NCI-H187 (cell line): ENCODE measurements at places on chromosomes 4 and X.

DNA sequence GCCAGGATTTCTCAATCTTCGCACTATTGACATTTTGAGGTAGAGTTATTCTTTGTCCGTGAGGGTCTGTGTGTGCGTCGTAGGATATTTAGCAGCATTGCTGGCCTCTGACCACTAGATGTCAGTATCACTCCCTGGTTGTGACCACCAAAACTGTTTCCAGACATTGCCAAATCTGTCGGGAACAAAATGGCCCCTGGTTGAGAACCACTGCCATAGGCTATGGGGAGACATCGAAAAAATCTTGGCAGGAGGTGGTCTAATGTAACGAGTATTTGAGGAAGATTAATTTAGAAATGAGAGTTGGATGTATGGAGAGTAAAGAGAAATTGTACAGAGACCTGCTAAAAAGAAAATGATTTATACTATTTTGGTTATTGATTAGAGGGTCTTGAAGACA, 108.4 kb downstream of the DOCK11 start:
- DNase-seq, result peak; percentile 9

DNA sequence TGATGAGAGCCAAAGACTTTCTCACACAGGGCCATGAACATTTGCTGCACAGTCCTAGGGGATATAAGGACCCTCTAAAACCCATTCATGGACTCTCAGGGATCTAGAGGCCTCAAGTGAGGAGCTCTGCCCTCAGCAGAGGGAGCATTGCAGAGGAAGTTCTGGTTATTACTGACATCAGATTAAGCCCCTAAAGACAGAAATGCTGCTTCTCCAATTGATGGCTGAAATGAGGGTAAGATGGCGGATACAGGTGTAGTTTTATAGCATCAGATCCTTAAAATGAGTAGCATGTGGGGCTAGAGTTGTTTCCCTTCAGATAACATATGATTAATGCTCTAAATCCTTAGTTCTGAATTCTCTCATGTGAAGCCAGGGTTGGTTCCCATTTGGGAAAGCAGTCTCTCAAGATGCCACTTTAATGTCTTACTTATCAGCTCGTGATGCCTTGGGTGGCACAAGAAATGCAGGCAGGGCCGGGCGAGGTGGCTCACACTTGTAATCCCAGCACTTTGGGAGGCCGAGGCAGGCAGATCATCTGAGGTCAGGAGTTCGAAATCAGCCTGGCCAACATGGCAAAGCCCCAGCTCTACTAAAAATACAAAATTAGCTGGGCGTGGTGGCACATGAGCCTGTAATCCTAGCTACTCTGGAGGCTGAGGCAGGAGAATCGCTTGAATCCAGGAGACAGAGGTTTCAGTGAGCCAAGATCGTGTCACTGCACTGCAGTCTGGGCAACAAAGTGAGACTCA, 7.9 kb downstream of the RHOH start:
- no peak for DNase-seq

DNA sequence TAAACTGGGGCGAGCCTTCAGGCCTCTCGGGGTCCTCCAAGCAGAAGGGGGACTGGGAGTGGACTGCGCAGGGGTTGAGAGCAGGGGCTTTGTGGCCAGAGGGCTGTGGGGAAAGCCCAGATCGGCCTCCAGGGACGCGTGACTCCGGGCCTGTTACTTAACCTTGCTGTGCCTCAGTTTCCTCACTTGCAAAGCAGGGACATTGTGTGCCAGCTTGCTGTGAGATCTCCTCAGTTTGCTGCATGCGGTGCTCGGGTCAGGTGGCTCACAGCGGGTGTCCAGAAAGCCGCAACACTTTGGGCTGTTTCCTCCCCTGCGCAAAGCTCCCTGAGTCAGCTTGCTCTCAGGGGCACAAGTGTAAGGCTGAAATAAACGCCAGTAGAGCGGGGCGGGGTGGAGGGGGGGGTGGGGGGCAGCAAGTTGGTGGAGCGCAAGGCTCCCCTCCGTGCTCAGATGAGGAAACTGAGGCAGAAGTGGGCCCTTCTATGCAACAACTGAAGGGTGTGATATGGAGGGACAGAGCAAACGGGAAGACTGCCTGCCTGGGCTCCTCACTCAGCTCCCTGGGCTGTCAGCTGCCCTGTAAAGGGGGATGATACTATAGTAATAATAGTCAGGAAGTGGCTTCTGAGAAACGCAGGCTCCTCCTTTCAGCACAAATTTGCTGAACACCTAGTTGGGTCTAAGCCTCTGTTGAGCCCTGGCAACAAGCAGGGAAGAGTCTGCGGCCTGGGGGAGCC, 101.0 kb downstream of the HMX1 start:
- no peak for DNase-seq

- no peak for DNase-seq
Observed at GRCh38 chrX:34300871-34301270, 168.8 kb upstream of the FAM47A start.

GRCh38 chr4:86856896-86857295, 7.7 kb upstream of the SLC10A6 start:
- no peak for DNase-seq

GRCh38 chr4:74772106-74772505, 22.2 kb downstream of the BTC start:
- DNase-seq, result no peak

GRCh38 chr4:1399508-1400190, 6.6 kb downstream of the NKX1-1 start:
- no peak for DNase-seq

GRCh38 chrX:13338996-13339515, 19.2 kb upstream of the ATXN3L start:
- no peak for DNase-seq

GRCh38 chr4:77905651-77906263, 43.1 kb downstream of the MRPL1 start:
- no peak for DNase-seq

GRCh38 chr4:159010100-159010499, 92.8 kb upstream of the RAPGEF2 start:
- DNase-seq, result no peak

GRCh38 chrX:115013705-115014104, 3.7 kb downstream of the IL13RA2 start:
- no peak for DNase-seq

- no peak for DNase-seq
Observed at GRCh38 chr4:139669335-139669734, 3.7 kb downstream of the MGST2 start.

- DNase-seq, result no peak
Observed at GRCh38 chrX:43809463-43809862, 72.8 kb downstream of the MAOB start.

- DNase-seq, result no peak
Observed at GRCh38 chr4:168221301-168221700, 97.3 kb downstream of the DDX60 start.

- DNase-seq, result peak; percentile 9
Observed at GRCh38 chr4:55397520-55398321, 2.0 kb downstream of the TMEM165 start.

GRCh38 chr4:156898373-156899117, 73.1 kb downstream of the PDGFC start:
- DNase-seq, result no peak

GRCh38 chrX:69395306-69395705, 108.8 kb upstream of the NALF2 start:
- DNase-seq, result no peak

DNA sequence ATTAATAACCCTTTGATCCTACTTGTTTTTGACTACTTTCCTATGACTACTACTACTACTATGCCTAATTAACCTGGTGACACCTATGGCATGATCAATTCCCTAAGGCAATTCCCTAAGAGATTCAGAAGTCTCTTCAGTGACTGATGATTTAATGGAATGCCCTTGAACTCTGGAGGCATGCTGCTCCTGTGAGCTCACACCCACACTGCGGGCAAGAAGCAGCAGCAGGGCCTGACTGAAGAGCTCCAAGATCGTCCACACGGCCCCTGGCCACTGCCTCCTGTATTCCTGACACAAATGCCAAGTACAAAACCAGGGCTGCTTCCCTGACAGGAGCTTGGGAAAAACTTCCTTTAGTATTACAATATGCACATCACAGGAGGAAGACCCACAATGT, 74.2 kb upstream of the STS start:
- DNase-seq, result no peak

GRCh38 chrX:1140236-1140681, 72.2 kb downstream of the CRLF2 start:
- DNase-seq, result no peak

GRCh38 chr4:73648478-73648877, 28.2 kb upstream of the RASSF6 start:
- DNase-seq, result no peak

DNA sequence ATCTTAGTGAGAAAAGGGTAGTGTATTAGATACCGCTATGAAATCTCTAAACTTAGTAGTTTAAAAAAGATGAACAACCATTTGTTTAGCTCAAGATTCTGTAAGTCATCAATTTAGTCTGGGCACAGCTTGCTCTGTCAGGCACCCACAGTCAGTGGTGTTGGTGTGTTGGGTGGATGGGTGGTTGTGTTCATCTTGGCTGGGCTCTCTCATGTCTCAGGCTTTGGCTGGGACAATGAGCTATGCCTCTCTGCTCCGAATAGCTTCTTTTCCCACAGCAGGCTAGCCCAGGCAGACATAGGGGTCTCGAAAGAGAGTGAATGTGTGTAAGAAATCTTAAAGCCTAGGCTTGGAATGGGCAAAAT, 127.0 kb upstream of the GATB start:
- no peak for DNase-seq

- DNase-seq, result no peak
Observed at GRCh38 chr4:74640111-74640903, 154.0 kb downstream of the BTC start.

DNA sequence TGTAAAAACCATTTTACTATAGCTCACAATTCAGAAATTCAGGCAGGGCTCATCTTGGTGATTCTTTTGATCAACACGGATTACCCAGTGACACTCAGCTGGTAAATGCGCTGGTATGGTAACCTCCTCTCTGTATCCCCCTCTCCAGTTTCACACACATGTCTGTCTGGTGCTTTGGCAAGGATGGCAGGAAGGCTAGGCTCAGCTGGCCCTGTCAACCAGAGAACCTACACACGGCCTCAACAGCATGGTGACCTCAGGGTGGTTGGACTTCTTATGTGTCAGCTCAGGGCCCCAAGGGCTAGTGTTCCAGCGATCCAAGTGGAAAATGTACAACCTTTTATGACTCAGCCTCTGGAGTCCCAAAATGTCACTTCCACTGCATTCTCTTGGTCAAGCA, 55.7 kb upstream of the EOLA2 start:
- DNase-seq, result no peak

GRCh38 chr4:73742490-73743160, 2.3 kb downstream of the CXCL8 start:
- no peak for DNase-seq

DNA sequence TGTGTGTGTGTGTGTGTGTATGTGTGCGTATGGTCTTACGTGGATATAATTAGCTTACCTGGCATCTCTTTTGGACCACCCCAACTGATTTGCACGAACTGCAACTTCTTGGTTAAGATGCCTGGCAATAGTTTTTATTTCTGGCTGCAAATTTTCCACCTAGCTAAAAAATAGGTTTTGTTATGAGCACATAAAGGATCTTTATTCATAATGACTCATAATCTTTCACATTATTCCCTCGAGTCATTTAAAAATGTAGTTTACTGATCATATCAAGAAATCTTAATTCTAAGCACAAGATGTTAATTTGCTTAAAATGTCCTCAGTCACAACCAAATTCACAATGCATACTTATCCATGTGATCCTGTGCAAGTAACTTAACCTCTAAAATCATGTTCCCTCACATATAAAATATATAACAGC, 1.5 kb downstream of the COX18 start:
- no peak for DNase-seq

DNA sequence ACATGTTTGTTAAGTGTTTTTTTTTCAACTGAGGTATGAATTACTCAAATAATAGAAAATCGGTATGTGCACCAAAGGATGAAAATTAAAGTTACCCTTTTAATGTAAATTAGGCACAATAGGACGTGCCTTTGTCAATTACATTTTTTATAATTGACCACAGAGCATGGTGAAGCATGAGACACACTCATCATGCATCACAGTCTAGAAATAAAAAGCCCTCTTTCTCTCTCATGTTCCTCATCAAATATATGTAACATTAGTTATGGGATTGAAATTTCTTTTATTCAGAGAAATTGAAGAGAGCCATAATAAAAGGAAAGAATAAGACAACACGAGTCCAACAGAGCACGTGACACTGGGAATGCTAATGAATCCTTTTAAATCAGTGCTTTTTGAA, 3.5 kb downstream of the GNRHR start:
- DNase-seq, result no peak

GRCh38 chr4:81062001-81062400, 31.5 kb downstream of the BMP3 start:
- DNase-seq, result no peak

DNA sequence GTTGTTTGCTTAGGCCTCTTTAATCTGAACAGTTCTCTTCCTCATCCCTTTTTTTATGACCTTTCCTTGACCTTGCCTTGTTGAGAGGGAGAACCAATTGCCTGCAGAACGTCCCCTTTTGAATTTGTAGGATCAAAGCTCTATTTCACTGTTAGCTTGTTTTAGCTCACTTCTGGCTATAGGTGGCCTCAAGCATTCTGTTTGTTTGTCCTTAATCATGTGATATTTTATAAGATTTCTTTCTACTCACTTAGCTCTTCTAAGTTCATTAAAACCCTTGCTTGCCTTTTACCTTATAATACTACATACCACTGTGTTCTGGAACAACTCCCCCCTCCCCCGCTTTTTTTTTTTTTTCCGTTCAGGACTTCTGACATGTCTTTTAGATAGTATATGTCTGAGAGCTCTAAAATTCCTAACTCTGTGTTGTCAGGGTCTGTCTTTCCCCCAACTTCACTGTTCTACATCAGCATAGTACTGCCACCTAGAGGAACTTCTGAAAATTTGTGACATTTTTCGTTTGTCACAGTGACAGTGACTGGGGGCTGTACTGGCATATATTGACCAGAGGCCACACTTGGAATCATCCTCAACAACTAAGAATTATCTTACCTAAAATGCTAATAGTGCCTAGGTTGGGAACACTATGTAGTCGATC, 128.5 kb downstream of the LARP7 start:
- DNase-seq, result no peak

DNA sequence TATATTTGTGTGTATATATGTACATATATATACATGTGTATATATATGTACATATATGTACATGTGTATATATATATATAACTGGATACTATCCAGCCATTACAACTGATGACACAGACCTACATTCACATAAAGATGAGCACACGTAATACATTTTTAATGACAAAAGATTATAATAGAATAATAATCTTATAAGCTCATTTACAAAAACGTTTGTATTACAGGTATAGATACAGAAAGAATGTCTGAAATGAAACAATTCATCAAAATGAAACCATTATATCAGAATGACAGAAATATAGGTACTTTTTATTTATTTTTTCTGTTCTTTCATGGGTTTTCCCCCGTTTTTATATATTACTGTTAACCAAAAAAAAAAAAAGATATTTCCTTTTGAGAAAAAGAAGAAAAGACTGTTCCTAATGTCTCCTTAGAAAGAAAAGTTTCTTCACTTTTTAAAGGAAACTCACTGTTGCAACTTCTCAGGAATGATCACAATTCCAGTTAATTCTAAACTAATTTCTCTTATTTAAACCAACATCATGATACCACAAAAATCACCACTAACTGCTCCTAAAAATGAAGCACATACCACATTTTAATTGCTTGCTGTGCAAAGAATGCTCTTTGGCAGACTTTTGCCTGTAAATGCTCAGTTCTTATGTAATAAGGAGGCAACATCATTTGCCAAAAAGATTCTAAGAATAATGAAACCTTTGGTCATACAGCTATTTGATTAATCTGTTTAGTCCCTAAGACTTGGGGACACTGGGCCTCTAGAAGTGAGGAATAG, 18.9 kb downstream of the LEF1 start:
- no peak for DNase-seq

- DNase-seq, result no peak
Observed at GRCh38 chrX:41716222-41716621, 7.8 kb upstream of the GPR82 start.
